Natural killer cell (primary cell): ENCODE measurements at places on chromosomes 1 and 21.

GRCh38 chr1:921011-921837 is 2.5 kb upstream of the SAMD11 start:
- DNase-seq, result peak; percentile 68
- peaks cover 32% of the 10 kb centered on the region for H3K4me1 ChIP-seq
- no peak overlapping the region for H3K27ac ChIP-seq
- H3K36me3 ChIP-seq, result no peaks in the 10 kb centered on the region
- H3K4me3 ChIP-seq, result no peak overlapping the region
- H3K27me3 ChIP-seq, result peaks cover 38% of the 10 kb centered on the region

GRCh38 chr1:63662056-63662836 is 69.0 kb downstream of the PGM1 start:
- no peaks in the 10 kb centered on the region for H3K27me3 ChIP-seq
- no peak overlapping the region for H3K4me3 ChIP-seq
- no peaks in the 10 kb centered on the region for H3K4me1 ChIP-seq
- H3K27ac ChIP-seq, result no peak overlapping the region
- peaks cover 9% of the 10 kb centered on the region for H3K36me3 ChIP-seq
- no peak for DNase-seq

DNA sequence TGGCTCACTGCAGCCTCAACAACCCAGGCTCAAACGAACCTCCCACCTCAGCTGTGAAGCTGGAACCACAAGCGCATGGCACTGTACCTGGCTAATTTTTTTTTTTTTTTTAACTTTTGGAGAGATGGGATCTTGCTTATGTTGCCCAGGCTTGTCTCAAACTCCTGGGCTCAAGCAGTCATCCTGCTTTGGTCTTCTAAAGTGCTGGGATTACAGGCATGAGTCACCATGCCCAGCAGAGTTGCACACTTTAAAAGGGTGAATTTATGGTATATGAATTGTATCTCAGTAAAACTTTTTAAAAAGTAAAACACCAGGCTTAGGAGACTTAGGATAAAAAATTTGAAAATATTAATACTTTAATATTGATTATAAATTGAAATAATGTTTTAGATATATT is 99.1 kb downstream of the CLEC20A start:
- no peak for DNase-seq
- no peaks in the 10 kb centered on the region for H3K36me3 ChIP-seq
- no peaks in the 10 kb centered on the region for H3K4me1 ChIP-seq
- H3K27ac ChIP-seq, result no peak overlapping the region

DNA sequence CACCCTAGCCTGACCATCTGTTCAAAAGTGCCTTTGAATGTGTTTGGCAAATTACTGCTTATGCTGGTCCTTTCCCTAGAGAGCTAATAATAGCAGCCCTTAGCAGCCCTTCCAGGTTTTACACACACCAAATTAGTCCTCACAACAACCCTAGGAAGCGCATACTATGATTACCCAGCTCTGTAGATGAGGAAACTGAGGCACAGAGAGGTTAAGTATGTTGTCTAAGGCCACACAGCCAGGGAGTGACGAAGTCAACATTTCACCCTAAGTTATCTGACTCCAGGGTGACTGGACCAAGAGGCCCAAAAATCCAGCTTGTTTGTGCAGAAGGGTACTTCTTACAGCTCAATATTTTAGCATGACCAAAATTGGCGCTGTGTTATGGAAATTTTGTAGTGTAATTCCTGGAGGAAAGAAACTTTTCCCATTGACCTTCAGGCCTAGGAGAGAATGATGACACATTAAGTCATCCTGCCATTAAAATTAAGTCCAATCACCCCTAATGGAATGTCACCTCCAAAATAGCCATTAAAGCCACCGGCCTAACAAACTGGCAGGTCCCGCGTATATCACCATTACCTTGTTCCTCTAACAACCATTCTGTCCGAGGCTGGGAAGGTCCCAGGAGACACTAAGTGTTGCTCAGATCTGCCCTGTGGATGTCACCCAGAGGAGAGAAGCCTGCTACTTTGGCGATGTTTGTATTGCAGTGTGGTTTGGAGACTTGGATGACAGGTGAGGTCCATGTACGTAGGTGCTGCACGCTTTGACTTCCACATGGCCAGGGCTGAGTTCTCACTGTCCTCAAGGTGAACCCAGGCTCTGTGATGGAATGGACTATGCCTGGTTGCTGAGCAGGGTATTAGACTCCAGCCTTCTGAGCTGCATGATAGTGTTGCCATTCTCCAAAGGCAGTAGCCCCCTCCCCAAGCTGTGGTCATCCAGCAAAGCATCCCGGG is 258.3 kb downstream of the TOMM20 start:
- H3K27ac ChIP-seq, result no peak overlapping the region
- no peak overlapping the region for H3K4me3 ChIP-seq
- no peaks in the 10 kb centered on the region for H3K36me3 ChIP-seq
- no peaks in the 10 kb centered on the region for H3K27me3 ChIP-seq
- H3K4me1 ChIP-seq, result peaks cover 24% of the 10 kb centered on the region
- no peak for DNase-seq

DNA sequence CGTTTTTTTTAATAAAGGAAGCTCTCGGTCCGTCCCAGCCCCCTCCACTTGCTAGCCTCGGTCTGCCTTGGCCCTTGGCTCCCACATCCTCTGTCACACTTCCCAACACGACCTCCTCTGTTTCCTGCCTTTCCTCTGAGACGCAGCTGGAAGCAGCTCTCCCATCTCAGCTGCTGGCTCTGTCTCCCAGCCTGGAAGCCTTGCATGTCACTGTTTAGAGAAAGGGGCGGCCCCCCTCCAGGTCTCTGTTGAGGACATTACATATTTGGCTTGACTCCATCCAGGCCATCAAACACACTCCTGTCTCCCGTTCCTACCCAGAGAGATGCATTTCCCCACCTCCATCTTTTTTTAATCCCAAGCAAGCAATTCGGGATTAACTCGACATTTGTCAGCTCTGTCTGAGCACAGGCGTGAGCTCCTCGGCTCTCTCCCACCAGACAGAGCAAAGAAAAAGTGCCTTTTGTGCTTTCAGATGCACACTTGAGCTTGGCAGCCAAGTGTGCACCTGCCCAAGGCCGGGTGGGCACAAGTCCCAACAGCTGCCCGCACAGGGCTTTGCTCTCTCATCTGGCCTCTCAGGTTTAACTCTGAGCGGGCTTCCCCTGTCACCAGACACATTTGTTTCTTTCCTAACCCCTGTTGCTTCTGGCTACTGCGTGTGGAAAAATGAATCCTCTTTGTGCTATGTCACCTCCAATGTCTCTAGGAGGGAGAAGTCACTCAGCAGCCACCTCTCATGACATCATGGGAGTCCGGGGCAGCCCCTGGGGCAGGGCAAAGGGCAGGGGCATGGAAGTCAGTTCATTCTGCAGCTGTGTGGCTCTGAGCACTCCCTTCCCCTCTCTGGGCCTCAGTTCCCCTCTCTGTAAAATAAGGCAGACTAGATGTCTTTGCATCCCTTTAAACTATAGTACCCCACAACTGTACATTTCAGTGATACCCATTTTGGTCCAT is 108.3 kb downstream of the KCND3 start:
- no peaks in the 10 kb centered on the region for H3K4me1 ChIP-seq
- no peak for DNase-seq
- no peaks in the 10 kb centered on the region for H3K36me3 ChIP-seq
- H3K4me3 ChIP-seq, result no peak overlapping the region
- no peaks in the 10 kb centered on the region for H3K27me3 ChIP-seq

DNA sequence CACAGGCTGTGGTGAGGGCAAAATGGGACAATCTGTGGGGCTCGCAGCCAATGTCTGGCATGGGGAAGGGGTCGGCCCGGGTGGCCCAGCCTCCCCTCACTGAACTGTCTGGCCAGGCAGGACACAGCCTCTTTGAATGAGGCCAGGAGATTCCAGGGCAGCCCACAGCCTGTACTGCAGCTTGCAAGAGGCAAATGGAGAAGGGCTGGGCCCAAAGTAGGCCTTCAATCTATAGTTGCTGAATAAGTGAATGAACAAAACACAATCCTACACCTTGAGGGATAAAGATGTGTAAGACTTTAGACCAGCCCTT is 23.2 kb downstream of the SLC27A3 start:
- no peak overlapping the region for H3K4me3 ChIP-seq
- no peaks in the 10 kb centered on the region for H3K27me3 ChIP-seq
- peaks cover 49% of the 10 kb centered on the region for H3K4me1 ChIP-seq
- no peak for DNase-seq
- no peak overlapping the region for H3K27ac ChIP-seq

GRCh38 chr1:21261551-21262292 is 28.5 kb downstream of the ECE1 start:
- no peaks in the 10 kb centered on the region for H3K27me3 ChIP-seq
- no peak for DNase-seq
- peaks cover 22% of the 10 kb centered on the region for H3K36me3 ChIP-seq
- peaks cover 12% of the 10 kb centered on the region for H3K4me1 ChIP-seq

DNA sequence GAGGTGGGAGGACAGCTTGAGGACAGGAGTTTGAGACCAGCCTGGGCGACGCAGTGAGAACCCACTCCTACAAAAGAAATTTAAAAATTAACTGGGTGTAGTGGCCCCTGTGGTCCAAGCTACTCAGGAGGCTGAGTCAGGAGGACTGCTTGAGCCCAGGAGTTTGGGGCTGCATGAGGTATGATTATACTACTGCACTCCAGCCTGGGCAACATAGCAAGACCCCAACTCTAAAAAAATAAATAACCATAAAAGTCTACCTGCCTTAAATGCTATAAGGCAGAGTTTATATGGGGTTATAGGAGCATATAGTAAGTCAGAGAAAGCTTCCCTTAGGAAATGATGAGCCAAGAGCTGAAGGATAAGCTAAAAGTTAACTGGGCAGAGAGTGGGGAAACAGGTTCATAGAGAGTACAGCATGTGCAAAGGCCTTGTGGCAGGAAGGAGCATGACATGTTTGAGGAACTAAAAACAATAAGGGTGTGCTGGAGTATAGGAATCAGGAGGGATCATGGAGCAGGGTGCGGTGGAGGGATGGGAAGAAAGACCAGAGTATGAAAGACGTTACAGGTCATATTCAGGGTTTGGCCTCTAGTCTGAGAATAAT is 68.3 kb downstream of the ADSS2 start:
- H3K4me3 ChIP-seq, result no peak overlapping the region
- no peaks in the 10 kb centered on the region for H3K4me1 ChIP-seq
- no peak for DNase-seq

- H3K27ac ChIP-seq, result no peak overlapping the region
- H3K4me3 ChIP-seq, result no peak overlapping the region
- H3K36me3 ChIP-seq, result no peaks in the 10 kb centered on the region
Measured at GRCh38 chr1:81430236-81430938, 370.3 kb upstream of the ADGRL2 start.

GRCh38 chr1:220224611-220225124 is 47.6 kb downstream of the RAB3GAP2 start:
- H3K4me1 ChIP-seq, result no peaks in the 10 kb centered on the region
- H3K36me3 ChIP-seq, result peaks cover 5% of the 10 kb centered on the region
- DNase-seq, result no peak
- no peak overlapping the region for H3K27ac ChIP-seq

DNA sequence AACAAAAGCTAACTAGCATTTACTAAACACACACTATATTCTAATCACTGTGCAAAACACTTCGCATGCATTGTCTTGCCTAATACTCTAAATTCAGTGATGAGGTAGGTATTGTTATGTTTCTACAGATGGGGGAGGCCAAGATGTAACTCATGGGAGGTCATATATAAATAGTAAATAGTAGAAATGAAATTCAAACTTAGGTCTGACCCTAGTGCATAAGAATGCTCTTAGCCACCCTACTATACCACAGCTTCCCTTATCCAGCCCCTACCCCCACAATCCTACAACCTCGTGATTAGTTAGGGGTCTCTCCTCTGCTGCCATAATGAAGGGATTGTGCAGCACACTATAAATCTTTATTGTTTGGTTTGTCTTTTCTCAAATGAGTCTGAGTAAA is 3.3 kb downstream of the PFDN2 start:
- H3K36me3 ChIP-seq, result peaks cover 2% of the 10 kb centered on the region
- no peak overlapping the region for H3K4me3 ChIP-seq
- no peak overlapping the region for H3K27ac ChIP-seq
- H3K4me1 ChIP-seq, result peaks cover 34% of the 10 kb centered on the region
- DNase-seq, result no peak
- no peaks in the 10 kb centered on the region for H3K27me3 ChIP-seq

DNA sequence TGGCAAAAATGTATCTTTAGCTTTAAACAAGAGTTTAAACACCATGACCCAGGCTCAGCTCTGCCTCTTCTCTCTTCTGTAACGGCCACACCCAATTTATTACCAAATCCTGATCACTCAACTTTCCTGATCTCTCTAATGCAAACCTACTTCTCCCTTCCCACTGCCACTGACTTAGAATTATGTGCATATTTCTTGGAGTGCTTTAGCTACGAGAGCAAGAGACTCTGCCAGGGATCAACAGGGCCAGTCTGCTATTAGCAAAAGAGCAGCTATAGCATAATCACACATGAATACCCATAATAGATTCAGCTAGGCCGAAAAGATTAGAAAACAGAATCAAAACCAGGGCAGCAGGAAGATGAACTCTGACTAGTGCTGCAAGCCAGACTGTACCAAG is 215.5 kb downstream of the MRPL39 start:
- H3K27ac ChIP-seq, result no peak overlapping the region
- no peak for DNase-seq
- H3K36me3 ChIP-seq, result no peaks in the 10 kb centered on the region
- no peaks in the 10 kb centered on the region for H3K27me3 ChIP-seq

- no peak for DNase-seq
- no peaks in the 10 kb centered on the region for H3K4me1 ChIP-seq
- H3K27ac ChIP-seq, result no peak overlapping the region
- H3K4me3 ChIP-seq, result no peak overlapping the region
Measured at GRCh38 chr1:12372761-12373160, 142.9 kb downstream of the VPS13D start.

- no peak for DNase-seq
- H3K4me1 ChIP-seq, result no peaks in the 10 kb centered on the region
- H3K27ac ChIP-seq, result no peak overlapping the region
- H3K4me3 ChIP-seq, result no peak overlapping the region
Measured at GRCh38 chr1:30526652-30527345, 196.6 kb downstream of the MATN1 start.

DNA sequence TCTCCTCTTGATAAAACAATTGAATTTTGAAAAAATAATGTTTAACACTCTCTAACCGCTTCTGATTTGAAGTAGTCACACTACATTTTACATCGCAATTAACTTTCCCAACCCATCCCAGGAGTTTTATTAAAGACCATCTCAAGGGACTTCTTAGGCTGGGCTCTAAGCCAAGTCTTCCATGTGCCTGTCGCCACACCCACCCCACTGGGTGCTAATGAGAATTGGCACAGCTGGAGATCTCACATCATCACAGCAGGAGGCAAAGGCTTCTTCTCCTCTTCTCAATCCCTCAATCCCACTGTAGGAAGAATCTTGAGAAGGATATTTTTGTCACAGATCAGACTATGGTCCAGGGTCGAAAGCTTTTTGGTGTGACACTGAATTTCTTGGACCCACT is 328.9 kb downstream of the NUF2 start:
- H3K27ac ChIP-seq, result no peak overlapping the region
- H3K4me3 ChIP-seq, result no peak overlapping the region
- no peaks in the 10 kb centered on the region for H3K27me3 ChIP-seq
- H3K36me3 ChIP-seq, result no peaks in the 10 kb centered on the region
- no peaks in the 10 kb centered on the region for H3K4me1 ChIP-seq
- no peak for DNase-seq

GRCh38 chr1:40734882-40735628 is 43.6 kb downstream of the NFYC start:
- H3K27ac ChIP-seq, result no peak overlapping the region
- H3K27me3 ChIP-seq, result no peaks in the 10 kb centered on the region
- DNase-seq, result no peak
- no peaks in the 10 kb centered on the region for H3K4me1 ChIP-seq
